ENCODE measurements at places on chromosomes 16 and 17.

GRCh38 chr16:14957576-14958322 lies 17.1 kb upstream of the PDXDC1 start:
- no peak for DNase-seq

GRCh38 chr16:15564604-15565339 lies 78.2 kb downstream of the MARF1 start:
- no peak for DNase-seq

GRCh38 chr17:77666881-77667395 lies 291.6 kb upstream of the TNRC6C start:
- DNase-seq: peak; percentile 95

DNA sequence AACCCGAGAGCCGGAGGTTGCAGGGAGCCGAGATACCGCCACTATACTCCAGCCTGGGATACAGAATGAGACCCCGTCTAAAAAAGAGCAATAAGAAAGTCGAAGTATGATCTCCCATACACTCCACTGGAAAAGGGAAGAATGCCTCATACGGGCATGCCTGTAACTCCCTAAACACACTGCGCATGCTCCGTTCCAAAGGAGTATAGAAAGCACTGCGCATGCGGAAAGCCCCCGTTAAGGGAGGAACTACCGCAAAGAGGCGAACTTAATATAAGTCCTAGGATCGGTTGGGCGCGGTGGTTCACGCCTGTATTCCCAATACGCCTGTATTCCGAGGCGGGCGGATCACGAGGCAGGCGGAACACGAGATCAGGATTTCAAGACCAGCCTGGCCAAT lies 313.1 kb upstream of the ERCC4 start:
- DNase-seq: no peak

DNA sequence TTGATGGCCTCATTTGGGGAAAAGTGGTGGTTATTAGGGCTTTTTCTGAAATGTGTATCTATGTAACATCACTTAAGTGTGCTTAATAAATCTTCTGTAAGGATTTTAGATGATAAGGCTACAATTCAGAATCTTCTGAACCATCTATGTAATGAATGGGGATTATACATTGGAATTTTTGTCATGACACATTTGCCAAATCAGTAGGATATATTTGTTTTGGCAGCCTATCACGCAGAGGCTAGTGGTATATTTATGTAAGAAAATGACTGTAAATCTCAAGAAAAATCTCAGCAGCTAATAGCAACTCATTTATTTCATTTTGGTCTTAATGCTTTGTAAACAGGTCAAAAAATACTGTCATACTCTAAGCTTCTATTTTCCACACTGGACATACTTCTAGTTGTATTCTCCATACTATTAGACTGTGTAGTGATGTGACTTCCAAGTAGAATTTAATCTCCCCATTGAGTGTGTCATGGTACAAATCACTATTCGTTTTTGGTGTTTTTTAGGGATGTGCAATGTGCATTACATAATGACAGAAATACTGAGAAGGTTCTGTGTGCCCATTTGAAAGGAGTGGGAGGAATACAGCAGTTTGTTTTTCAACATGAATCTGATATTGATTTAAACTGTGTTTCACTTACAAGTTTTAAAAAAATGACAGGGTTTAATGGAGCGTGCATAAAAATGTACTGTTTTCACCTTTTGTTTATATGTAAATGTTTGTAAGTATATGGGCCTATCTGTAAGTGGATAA lies 29.2 kb downstream of the CLUH start:
- DNase-seq: no peak

DNA sequence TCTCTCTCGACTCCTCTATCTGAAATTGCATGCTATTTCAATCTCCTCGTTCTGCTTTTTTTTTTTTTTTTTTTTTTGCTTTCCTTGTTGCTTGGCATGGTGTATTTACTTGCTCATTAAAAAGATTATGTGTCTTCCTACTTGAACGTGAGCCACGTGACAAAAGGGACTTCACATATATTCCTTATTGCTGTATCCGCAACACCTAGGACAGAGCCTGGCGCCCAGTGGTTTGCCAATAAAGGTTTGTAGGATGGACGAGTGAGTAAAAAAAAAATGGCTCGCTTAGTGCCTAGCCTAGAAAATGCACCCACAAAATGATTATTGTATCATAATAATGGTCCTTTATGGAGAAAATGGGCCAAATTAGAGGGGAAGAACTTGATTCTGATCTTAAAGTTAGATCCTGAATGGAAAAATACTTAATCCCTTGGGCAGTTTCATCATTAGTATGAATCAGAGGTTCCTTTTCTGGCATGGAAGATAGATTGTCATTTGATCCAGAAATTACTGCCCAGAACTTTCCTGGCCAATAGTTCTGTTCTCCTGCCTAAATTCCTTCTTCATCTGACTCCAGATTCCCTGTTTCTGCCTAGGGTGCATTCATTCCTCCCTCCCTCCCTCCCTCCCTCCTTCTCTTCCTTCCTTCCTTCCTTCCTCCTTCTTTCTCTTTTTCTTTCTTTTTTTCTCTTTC lies 13.6 kb upstream of the TMEM220 start:
- no peak for DNase-seq

DNA sequence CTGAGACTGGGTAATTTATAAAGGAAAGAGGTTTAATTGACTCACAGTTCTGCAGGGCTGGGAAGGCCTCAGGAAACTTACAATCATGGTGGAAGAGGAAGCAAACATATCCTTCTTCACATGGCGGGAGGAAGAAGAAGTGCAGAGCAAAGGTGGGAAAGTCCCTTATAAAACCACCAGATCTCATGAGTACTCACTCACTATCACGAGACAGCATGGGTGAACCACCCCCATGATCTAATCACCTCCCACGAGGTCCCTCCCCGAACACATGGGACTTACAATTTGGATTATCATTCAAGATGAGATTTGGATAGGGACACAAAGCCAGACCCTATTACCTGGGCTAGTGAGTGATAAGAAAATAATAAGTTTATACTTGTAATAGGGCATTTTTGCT lies 70.6 kb upstream of the HS3ST2 start:
- no peak for DNase-seq

Measured in activated CD4-positive, alpha-beta T cell treated with anti-CD3 and anti-CD28 coated beads, Interleukin-2, amount 10 ng/mL, durations not matched to agents 24 days and 14 days (primary cell).